ENCODE measurements at places on chromosomes 2 and 18.
A peak's percentile ranks its signal among the peaks of the same experiment; 100 is the strongest.

- no peak for DNase-seq
These were observed 57.1 kb upstream of the PAX3 start for GRCh38 chr2:222355860-222356259.

DNA sequence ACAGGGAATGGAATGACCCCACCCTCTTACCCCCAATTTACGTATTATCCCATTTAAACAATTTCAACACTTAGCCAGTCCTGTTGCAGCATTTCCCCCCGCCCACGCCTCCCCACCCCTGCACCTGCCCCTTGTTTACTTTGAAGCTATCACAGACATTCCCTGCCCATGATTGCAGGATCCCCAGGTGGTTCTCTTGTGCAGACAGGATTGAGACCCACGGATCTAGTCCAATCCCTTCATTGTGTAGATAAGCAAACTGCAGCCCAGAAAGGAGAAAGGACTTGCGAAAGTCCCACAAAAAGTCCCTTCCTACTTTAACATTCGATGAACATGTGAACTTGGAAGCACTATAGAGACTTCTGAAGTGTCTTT is 38.9 kb downstream of the TMEM17 start:
- no peak for DNase-seq

DNA sequence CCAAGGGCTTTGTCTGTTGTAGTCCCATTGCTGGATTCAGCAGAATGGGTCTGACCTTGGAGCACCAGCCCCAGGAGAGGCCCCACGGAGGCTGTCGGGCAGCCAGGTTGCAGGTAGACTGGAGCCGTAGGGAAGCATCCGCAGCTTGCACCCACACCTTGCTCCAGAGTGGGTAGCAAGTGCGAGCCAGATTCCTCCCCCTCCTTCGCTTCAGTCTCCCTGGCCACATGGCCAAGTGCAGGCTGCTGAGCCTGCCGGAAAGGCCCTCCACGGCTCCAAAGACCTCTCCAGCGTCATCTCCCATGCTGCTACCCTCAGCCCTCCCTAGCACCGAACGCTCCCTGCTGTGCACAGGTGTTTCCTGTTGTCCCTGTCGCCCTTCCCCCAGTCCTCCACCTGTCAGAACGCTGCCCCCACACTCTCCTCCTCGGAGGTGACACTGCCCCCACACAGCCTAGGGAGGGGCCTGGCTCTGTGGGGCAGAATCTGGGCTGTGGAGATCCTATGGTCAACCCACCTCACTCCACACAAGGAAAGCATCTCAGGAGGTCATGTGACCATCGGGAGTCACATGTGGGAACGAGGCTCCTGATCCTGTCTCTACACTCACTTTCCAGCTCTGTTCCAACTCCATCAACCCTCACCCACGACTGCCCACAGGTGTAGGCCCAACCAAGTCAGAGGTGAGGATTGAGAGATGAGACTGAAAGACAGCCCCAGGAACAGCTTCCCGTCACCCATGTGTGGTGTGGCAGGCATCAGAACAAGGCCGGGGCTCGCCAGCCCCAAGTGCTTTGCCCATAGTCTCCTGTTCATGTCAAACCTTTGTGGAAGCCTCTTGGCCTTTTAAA is 8.3 kb downstream of the KCNF1 start:
- no peak for DNase-seq

DNA sequence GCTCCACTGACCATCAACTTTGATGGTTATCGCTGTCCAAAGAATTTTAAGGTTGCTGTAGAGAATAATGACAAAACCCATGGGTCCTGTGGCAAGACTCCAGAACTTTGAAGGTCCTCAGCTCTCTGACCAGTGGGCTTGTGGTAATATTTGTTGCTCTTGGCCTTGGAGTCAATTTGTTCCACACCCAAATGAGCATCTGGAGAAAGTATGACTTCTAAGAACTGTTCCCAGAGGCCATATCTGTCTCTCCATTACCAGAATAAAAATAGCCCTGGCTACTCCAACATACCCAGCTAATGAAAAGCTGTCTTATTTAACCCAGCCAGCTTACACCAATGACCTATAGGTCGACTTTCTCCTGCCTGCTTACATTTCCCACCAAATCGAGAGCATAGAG is 466.4 kb downstream of the MEIS1 start:
- no peak for DNase-seq

DNA sequence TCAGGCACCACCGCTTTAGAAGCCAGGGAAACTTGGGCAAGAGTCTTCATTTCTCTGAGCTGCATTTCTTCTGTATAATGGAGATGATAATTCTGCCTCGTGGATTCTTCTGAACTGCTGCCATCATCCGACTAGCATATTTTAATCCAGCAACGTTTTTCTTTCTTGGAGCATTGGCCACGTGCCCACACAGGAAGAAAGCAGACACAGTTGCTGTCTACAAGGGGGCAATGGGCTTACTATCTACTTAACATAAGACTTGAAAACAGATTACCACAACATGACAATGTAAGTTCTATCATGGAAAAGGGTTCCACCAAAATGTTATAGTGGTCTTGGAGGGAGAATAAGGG is 176.5 kb downstream of the FAM210A start:
- no peak for DNase-seq

DNA sequence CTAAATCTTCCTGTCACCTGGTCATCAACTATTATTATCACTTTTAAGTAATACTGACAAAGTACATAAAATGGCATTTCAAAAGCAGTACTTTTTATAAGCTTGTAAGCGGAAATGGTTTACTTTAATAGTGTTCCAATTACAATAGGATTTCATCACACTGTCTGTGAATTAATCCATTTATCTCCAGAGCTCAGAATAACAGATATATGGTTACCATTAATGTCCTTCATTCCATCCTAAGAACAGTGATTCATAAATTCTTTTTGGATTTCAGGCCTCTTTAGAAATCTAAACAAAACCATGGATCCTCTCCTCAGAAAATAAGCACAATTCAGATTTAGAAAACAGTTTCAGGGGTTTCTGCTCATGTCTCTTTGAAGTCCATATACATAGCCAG is 68.4 kb downstream of the PID1 start:
- no peak for DNase-seq

DNA sequence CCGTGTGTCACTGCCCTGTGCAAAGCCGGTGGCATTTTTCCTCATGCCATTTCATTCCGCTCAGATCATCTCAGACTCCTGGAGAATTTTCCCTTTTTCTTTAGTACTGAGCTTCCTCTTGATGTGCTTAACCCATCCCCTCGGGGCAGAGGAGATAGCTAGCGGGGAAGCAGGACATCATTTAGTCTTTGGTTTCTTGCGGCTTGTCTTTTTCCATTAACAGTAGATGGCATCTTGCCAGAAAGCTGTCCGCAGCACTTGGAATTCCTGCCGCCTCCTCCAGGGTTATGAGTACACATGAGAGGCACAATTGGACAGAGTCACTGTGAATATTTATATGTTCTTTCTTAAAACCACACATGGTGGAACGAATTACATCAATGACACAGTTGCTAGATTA is 226.6 kb downstream of the ALPK2 start:
- DNase-seq, result no peak

GRCh38 chr18:12921178-12921577 is 26.6 kb upstream of the SEH1L start:
- DNase-seq, result no peak

DNA sequence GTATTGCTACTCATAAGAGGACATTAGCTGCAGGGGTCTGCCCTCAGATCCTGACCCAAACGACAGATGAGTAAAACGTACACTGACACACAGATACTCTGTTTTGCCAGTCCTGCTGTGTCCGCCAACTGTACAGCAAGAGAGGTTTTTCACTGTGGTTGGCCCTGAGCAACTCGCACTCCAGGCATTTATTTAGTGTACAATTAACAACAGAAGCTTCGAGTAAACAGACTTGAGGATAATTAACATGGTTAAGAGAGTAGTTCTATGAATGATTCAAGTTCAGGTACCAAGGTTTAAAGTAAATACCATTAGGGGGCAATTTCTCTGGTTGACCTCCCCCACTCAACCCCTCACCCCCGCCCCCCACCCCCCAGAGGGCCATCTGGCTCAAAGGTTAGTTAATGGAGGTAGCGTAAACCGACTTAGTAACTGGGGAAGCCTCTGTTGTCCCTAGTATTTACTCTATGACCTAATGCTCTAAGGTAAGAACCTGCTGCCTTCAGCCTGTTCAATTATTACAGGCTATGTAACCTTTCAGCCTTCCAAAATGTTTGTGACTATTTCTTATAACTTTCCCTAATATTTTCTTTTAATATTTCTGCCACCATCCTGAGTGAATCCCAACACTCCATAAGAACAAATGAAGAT is 103.9 kb upstream of the XIRP2 start:
- DNase-seq, result no peak

DNA sequence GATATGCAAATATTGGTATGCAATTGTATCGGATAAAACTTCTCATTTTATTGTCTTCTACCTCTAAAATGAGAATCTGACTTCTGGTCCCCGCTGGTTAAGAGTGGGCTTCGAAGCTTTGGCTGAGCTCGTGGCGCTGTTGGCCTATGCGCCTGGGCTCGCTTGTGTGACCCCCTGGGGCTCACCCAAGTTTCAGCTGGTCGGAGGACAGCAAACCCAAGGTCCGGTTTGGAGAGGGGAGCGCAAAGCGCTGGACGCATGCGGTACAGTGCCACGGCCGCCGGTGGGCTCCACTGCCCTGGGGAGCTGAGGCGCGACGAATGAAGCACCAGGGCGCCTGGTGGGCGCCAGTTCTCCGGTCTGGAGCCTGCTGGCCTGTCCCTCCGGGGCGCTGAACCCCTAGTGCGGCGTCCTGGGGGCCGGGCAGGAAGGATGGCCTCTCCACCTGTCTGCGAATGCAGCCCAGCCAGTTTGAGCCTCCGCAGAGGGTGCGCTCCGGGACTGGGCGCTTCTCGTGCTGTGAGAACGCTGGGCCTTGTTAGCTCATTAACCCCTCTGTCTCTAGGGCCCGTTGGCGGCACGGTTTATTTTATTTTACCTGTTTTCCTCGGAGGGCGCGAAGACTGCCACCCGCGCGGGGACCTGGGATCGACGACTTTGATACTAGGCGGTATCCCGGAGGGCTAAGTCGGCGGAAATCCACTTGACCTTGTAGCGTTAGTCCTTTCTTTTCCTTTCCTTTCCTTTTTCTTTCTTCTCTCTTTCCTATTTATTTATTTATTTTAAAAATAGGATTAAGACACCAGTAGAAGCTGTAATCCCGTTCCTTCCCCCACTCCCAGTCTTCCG is 10.4 kb downstream of the MEIS1 start:
- no peak for DNase-seq

GRCh38 chr2:25894135-25894830 is 16.0 kb upstream of the ASXL2 start:
- peak; percentile 20 for DNase-seq

- no peak for DNase-seq
These were observed 221.3 kb downstream of the ACKR3 start for GRCh38 chr2:236790963-236791362.

DNA sequence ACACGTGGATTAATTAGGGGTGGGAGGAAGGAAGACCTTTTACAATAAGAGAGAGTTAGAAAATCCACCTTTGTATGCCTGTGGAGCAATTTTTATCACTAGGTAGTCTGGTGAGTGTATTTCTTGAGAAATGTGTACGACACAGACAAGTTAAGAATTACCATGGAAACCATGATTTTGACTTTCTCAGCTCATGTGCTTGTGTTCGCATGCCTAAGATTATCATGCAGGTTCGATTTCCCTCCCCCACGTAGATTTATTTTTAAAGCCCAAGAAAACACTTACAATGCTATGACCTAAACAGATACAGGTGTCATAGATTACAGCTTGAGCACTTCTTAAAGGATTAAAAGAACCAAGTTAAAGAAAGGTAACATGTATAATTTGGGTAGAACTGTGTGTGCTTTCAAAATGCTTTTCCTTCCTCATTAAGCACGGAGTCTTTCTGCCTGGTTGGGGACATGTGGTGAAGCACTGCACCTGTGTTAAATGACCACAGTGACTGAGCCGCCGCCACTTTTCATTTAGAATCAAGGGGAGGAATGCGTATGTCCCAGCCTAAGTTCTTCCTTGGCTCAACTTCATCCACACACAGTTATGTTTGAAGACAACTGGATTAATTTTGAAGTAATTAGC is 16.6 kb downstream of the SERTAD2 start:
- DNase-seq, result peak; percentile 58

DNA sequence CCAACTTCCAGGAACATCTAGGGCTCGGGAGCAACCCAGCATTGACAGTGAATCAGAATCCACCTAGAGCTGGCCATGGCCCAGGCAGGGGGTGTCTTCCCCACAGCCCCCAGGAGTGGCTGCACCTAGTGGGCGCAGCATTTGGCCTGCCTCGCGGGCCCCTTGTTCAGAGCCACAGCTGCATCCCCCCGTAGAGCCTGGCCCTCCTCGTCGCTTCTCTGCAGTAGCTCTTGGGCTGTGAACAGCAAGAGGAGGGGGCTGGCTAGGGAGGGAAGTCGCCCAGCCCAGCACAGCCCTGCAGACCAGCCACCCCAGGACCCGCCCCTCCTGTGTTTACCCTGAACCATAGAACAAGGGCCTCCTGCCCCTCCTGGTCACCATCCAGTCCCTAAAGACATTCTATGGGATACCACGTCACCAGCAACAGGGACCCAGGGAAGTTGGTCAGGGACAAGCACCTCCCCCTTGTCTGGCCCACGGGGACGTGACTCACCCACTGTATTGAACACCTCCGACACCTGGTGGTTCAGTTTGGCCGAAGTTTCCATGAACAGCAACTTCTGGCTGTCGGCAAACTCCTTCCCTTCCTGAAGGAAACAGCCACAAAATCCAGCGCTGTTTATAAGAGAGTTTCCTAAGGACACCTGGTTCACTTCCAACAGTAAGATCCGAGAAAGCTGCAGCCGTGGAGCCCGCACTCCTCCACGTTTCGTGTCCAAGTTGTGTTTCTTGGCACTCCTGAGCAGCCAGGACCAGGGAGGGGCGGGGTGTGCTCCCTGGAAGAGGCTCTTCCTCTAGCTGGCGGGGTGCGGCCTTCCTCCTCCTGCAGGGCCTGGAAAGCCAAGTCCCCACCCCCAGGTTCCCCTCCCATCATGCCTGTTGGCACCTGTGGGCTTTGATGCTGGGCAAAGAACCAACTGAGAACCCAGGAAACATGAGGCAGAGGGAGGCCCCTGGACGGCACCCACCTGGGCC is 8.8 kb downstream of the PRLH start:
- no peak for DNase-seq

GRCh38 chr2:184756161-184756560 is 157.8 kb downstream of the ZNF804A start:
- DNase-seq, result no peak

- DNase-seq, result no peak
These were observed 37.9 kb downstream of the USP34 start for GRCh38 chr2:61432990-61433389.

GRCh38 chr2:31947871-31948270 is 62.9 kb downstream of the MEMO1 start:
- no peak for DNase-seq

- DNase-seq, result no peak
These were observed 7.5 kb downstream of the RIOK3 start for GRCh38 chr18:23460285-23461273.

- peak; percentile 83 for DNase-seq
These were observed 210.0 kb downstream of the RBM43 start for GRCh38 chr2:151051574-151052220.

GRCh38 chr18:42893977-42894376 is 221.5 kb downstream of the RIT2 start:
- no peak for DNase-seq
